HuH-7.5 (cell line): ENCODE measurements at places on chromosomes 1 and 21.

- DNase-seq, result no peak
Measured at GRCh38 chr1:197559244-197559643, 216.0 kb downstream of the DENND1B start.

DNA sequence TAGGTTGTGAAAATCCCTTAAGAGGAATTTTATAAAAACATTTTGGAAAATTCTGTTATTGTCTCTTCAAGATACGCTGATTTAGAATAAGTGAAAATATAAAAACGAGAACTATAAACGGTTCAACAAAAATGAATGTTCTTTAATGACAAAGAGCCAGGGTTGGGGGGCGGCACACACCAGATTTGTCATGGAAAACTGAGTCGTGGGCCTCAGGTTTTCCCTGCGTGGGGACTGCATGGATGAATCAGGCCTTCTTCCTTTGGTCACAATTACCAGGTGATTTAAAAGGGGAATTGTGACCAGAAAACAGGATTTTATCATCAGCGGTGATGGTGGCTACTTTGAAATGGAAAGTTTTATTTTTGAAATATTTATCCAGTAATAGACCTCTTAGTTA is 8.6 kb downstream of the LHX4 start:
- no peak for DNase-seq

GRCh38 chr1:187513190-187513589 is 684.4 kb downstream of the PLA2G4A start:
- no peak for DNase-seq

GRCh38 chr1:22276396-22276748 is 133.5 kb upstream of the WNT4 start:
- no peak for DNase-seq

DNA sequence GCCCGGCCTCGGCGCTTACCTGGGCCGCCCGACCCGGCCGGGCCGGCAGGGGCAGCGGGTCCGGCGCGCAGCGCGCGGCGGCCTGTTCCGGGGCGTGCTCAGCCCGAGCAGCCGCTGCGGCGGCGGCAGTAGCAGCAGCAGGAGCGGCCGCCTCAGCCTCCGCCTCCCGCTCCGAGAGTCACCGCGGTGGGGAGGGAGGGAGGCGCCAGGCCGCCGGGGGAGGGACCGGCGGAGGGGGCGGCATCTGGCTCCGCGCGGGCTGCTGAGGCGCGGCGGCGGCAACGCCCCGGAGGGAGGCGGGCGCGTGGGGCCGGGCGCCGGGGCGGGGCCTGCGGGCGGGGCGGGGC is at the start of gene CTNNBIP1:
Gene CTNNBIP1, minus strand, starts transcription at position 194 of the 347 bp plus-strand sequence. CDS start 38,205 bp downstream, outside the sequence.
- DNase-seq, result peak; percentile 83

DNA sequence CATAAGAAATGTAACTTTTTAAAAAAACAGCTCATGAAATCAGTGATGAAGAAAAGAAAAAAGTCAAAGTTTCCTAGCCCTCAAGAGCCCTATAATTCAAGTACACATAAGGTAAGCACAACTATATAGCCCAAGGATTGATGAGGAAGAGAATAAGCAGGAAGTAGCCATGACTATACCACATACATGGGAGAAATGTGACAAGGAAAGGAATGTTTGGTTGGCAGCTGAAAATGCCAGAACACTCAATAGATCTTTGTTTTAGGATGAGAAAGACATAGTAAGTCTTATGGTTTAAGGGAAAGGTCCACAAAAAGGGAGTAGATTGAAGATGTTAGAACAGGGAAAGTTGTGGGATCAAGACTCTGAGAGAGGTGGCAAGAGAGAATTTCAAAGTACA is 5.7 kb downstream of the DOCK7 start:
- DNase-seq, result no peak

- DNase-seq, result no peak
Measured at GRCh38 chr21:31908106-31909031, 35.5 kb downstream of the HUNK start.

DNA sequence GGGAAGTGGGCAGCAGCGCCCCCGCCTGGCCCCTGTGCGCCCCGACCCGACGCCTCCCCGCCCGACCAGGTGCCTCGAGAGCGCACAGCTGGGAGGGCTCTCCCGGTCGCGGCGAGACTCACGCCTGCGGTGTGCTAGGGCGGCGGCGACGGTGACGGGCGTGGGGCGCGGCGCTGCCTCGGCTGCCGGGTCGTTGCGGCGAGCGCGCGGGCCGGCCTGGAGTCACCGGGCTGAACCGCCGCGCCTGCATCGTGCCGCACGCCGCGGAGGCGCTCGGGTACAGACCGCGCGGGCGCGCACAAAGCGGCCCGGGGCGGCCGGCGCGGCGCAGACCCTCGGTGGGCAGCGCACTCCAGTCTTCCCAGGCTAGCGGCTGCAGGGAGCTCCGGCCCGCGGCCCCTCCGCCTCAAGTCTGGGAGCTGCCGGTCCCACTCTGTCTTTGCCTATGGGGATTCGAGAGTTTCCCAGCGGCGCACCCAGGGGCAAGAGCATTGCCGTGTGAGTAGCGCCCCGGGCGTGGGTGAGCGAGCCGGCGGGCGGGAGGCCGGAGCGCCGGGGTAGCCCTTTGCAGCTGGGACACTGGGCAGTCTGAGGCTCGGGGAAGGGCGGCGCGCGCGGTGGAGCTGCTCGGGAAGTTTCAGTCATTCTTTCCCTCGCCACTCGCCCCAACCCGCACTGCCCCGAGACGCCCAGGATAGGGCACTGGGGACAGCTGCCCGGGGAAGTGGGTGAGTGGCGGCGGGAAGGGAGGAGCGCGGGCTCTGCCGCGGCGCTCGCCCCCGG is at the start of gene SLC35F3:
Gene SLC35F3, plus strand, starts transcription at position 44 of the 783 bp plus-strand sequence.
- peak; percentile 28 for DNase-seq

DNA sequence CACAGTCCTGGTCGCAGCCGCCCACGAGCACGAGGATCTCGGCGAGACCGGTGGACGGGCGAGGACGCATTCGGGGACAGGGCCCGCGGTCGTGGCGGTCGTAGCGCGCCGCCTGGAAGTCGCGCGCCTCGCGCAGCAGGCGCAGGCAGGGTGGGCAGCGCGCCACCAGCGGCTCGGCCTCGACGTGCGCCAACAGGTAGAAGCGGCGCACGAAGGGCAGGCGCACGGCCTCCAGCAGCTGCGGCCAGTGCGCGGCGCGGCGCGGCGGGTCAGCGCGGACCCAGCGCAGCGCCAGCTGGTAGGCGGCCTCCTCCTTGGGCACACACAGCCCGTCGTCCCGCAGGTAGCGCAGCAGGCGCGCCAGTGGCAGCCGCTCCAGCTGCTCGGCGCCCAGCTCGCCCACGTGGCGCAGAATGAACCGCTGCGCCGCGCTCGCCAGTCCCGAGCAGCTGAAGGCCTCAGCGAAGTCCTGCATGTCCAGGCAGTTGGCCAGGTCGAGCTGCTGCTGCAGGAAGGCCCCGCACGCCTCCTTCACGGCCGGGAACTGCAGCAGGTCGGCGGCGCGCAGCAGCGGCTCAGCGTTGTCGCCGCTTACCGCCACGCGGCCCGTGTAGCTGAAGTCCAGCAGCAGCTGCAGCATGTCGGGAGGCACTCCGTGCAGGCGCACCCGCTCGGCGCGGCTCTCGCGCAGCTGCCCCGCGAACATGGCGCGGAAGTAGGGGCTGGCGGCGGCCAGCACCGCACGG is 573 bp downstream of the KLHL21 start:
- no peak for DNase-seq

GRCh38 chr1:83860490-83861221 is 138.3 kb downstream of the TTLL7 start:
- DNase-seq, result peak; percentile 23

- peak; percentile 43 for DNase-seq
Measured at GRCh38 chr1:111592389-111593361, 26.9 kb upstream of the RAP1A start.

DNA sequence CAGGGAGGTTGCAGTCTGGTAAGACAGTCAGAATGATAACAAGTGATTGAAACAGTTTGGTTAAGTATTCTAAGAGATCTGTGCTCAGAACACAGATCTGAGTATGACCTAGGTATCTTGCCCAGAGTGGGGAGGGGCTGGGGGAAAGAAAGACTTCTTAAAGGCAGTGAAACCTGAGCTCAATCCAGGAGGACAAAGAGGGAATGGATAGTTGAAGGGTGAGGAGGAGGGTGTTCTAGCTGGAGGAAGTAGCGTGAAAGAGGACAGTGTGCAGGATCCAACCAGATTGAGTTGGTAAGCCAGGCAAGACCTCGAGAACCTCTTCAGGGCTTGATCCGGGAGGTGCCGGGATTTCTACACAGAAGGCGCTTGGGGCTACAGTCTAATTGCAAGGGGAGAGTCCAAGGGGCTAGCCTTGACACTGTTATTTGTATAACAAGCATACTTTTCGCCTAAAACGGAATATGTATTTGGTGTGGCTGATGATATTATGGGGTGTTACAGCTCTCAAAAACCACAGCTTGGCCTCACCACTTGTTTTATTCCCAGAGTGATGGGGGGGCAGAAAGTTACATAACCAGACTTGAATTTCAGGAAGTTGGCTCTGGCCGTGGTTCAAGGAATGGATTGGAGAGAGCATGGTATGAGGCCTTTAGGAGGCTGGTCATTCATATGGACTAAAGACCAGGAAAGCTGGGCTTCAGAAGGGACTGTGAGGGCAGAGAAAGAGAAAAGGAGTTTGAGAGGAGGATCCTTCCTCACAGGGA is 19.1 kb downstream of the RCSD1 start:
- DNase-seq, result no peak

GRCh38 chr1:12692967-12693782 is 22.7 kb upstream of the AADACL3 start:
- DNase-seq, result no peak

- no peak for DNase-seq
Measured at GRCh38 chr1:115098979-115099692, 9.8 kb upstream of the TSPAN2 start.

- no peak for DNase-seq
Measured at GRCh38 chr1:198268784-198269645, 112.2 kb downstream of the NEK7 start.

GRCh38 chr21:38505654-38506523 is 7.6 kb upstream of the ERG start:
- peak; percentile 28 for DNase-seq

- no peak for DNase-seq
Measured at GRCh38 chr1:193310564-193310963, 124.2 kb upstream of the B3GALT2 start.

DNA sequence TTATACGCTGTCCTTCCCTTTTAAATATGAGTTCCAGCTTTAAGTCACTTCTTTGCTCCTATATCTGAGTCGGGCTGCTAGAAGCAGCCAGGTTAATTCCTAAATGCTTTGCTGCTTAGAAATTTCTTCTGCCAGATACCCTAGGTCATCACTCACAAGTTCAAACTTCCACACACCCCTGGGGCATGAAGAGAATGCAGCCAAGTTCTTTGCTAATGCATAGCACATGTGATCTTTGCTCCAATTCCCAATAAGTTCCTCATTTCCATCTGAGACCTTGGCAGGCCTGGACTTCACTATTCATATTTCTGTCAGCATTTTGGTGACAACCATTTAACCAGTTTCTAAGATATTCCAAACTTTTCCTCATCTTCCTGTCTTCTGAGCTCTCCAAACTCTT is 14.5 kb upstream of the APP start:
- no peak for DNase-seq

DNA sequence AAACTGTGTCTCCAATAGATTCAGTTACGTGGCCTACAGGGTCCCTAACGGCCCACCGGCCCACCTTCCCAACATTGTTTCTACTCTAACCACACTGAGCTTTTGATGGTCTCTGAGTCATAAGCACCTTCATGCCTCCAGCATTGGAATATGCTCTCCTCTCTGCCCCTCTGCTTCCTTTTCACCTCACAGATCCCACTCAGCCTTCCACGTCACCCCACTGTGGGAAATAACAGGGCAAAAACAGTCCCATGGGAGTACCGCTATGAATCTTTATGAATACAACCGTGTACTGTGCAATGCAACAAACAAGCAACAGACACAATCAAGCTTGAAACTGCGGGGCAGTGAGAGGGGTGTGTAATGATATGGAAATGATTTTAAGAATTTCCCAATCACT is 5.3 kb upstream of the SARS1 start:
- DNase-seq, result no peak

DNA sequence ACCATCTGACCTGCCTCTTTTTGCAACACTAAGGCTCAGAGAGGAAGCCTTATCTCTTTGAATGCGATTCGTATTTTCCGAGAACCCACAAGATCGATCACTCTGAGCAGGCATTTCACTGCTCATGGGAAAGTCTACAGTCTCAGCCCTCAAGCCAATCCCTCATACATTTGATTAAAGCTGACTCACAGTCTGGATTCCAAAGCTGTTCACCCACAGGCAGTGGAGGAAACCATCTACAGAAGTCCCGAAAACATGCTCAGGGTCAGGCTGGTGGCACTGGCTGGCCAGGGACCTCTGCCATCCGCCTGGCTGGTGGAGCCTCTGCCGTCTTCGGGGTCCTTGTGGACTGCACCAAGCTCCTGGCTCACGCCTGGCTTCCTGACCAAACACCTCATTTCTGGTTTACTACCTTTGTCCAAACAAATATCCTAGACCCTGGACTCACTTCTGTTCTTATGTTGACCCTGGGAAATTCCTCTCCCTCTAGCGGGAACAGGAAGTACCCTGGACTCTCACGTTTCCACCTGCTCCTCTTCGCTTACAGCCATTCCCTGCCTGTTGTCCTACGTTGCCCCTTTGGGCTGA is 650.0 kb downstream of the SMYD3 start:
- DNase-seq, result no peak
